ENCODE measurements at places on chromosomes 11 and 22.

DNA sequence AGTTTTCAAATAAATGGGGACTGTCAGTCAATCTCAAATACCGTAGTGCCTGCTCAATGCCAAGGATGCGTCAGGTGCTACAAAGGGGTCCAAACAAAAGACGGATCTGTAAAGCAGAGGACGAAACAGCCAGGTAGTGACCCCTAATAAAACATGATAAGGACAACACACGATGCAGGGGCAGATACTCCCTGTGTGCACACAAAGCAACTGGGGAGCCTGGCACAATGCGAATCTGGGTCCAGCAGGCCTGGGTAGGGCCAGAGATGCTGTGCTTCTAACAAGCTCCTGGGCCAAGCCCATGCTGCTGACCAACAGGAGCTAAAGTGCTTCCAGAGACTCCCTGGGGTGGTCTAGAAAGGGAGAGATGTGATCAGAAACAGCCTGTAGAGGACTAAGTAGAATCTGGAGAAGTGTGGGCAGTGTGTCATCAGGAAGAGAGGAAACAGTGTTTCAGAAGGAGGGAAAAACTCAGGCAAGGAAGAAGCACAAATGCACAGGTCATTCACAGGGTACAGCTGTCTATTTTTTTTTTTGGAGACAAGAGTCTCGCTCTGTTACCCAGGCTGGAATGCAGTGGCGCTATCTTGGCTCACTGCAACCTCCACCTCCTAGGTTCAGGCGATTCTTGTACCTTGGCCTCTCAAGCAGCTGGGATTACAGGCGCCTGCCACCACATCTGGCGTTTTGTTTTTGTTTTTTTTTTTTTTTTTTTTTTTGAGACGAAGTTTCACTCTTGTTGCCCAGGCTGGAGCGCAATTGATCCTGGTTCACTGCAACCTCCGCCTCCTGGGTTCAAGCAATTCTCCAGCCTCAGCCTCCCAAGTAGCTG, 74.5 kb downstream of the MICAL3 start:
- DNase-seq, result no peak

- no peak for DNase-seq
Measured at GRCh38 chr11:117966908-117967307, 19.3 kb upstream of the IL10RA start.

GRCh38 chr11:24216488-24216887, 280.4 kb upstream of the LUZP2 start:
- DNase-seq, result no peak

DNA sequence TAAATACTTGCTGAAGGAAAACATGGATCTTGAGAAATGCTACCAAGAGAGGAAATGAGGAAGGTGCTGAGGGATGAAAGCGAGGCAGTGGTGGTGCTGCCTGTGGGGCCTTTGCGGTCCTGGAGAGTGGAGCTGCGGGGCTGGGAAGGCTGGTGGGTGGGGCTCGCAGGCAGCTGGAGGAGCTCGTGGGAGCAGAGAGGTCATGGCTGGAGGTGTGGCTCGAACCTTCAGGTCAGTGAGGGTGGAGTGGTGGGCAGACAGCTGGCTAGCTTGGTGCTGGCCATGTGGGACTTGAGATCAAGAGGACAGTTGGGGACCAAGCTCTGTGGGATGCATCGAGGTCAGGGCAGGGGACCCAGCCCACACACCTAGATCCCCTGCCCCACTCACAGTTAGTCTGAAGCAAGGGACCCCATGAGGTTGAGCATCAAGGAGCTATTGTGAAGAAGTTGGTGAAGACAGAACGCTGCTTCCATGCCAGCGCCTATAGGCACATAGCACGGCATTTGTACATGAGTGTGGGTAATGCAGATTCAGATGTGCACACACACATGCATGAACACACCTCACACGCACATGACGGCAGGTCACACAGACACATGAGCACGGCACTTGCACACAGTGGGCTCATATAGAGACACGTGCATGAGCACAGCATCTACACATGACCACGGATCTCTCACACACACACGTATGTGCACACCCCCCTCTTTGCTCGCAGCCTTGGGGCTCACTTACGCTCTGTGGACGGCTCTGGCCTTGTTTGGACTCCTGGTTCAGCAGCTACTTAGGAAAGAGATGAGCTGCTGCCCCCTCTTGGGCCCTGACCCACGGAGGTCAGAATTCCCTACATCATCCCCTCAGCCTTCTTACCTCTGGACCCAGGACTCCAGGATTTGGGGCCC, 30.4 kb downstream of the SHANK3 start:
- DNase-seq, result no peak

- DNase-seq, result peak; percentile 76
Measured at GRCh38 chr11:75668451-75669297, at the start of gene MAP6. MAP6 (minus strand) TSS chr11:75669038; CDS start chr11:75668369, 669 bp downstream.

DNA sequence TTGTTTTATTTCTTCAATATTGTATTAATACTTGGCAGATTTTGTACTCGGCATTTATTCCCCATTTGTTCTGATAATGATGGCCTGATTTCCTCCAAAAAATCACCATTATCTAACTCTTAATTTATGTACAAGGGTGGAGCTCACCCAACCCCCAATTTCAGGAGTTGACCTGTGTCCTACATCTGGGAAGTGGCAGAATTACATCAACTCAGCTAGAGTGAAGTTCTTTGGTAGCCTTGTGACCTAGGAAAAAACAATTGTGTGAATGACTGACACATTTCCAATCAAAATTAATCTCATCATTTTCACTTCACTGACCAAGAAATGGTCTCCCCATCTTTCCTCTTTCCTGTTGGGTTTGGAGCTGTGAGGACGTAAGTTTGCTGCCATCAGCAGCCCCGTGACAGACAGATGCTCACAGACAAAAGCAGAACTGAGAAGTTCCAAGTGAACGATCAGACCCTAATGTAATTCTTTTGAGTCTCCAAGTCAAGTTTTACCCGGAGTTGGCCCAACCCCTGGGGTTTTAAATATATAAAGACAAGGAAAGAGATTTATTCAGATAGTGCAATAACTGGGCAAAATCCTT, 16.6 kb upstream of the MS4A6E start:
- no peak for DNase-seq

Measured in NCI-H345 (cell line).